ENCODE measurements at places on chromosomes 12 and 14. TPM values are rescaled to one million over a fixed set of nuclear protein-coding genes. Genes with fewer than 3 reads are reported as not detected.

GRCh38 chr12:107525719-107526554 is 159.7 kb upstream of the PWP1 start:
- no peak overlapping the region for H3K27ac ChIP-seq
- no peaks in the 10 kb centered on the region for H3K4me1 ChIP-seq
- no peaks in the 10 kb centered on the region for H3K36me3 ChIP-seq
- DNase-seq: no peak
- H3K4me3 ChIP-seq: no peak overlapping the region
- no peaks in the 10 kb centered on the region for H3K27me3 ChIP-seq

- H3K27me3 ChIP-seq: no peaks in the 10 kb centered on the region
- H3K36me3 ChIP-seq: no peaks in the 10 kb centered on the region
Measured at GRCh38 chr12:65675141-65675621, 149.1 kb upstream of the HMGA2 start.

GRCh38 chr12:97801471-97802059 is 339.0 kb downstream of the RMST start:
- no peak overlapping the region for H3K27ac ChIP-seq
- H3K4me3 ChIP-seq: no peak overlapping the region
- DNase-seq: no peak
- no peaks in the 10 kb centered on the region for H3K36me3 ChIP-seq

DNA sequence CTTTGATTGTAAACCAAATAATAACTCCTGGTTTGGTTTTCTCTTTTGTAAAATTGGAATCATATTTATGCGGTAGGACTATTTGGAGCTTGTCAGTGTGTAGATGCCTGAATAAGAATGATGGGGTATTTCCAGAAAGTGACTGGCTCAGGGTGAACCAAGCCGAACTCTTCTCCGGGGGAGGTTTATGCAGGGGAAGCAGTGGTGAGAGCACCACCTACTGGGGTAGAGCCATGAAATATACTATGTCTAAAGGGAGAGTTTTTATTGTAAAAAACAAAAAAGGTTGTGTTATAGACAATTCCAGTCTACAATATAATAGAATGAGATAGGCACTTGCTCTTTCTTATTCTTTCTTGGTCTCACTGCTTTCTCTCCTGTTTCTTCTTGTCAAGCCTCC is 222.9 kb upstream of the SLC16A7 start:
- H3K4me3 ChIP-seq: no peak overlapping the region
- DNase-seq: no peak
- no peak overlapping the region for H3K27ac ChIP-seq
- H3K4me1 ChIP-seq: no peaks in the 10 kb centered on the region
- no peaks in the 10 kb centered on the region for H3K27me3 ChIP-seq

GRCh38 chr14:91387169-91387835 is 30.3 kb downstream of the CCDC88C start:
- peaks cover 32% of the 10 kb centered on the region for H3K4me1 ChIP-seq
- H3K27ac ChIP-seq: peak overlapping the region; percentile 15
- H3K4me3 ChIP-seq: no peak overlapping the region
- H3K36me3 ChIP-seq: peaks cover 20% of the 10 kb centered on the region
- H3K27me3 ChIP-seq: no peaks in the 10 kb centered on the region
- no peak for DNase-seq

GRCh38 chr12:65090461-65090860 is 30.6 kb downstream of the WIF1 start:
- H3K27me3 ChIP-seq: no peaks in the 10 kb centered on the region
- no peak overlapping the region for H3K4me3 ChIP-seq
- H3K27ac ChIP-seq: no peak overlapping the region
- no peak for DNase-seq

- no peaks in the 10 kb centered on the region for H3K27me3 ChIP-seq
- H3K27ac ChIP-seq: no peak overlapping the region
- no peaks in the 10 kb centered on the region for H3K4me1 ChIP-seq
- no peak for DNase-seq
- no peaks in the 10 kb centered on the region for H3K36me3 ChIP-seq
Measured at GRCh38 chr12:105464406-105464805, 133.9 kb downstream of the C12orf75 start.

DNA sequence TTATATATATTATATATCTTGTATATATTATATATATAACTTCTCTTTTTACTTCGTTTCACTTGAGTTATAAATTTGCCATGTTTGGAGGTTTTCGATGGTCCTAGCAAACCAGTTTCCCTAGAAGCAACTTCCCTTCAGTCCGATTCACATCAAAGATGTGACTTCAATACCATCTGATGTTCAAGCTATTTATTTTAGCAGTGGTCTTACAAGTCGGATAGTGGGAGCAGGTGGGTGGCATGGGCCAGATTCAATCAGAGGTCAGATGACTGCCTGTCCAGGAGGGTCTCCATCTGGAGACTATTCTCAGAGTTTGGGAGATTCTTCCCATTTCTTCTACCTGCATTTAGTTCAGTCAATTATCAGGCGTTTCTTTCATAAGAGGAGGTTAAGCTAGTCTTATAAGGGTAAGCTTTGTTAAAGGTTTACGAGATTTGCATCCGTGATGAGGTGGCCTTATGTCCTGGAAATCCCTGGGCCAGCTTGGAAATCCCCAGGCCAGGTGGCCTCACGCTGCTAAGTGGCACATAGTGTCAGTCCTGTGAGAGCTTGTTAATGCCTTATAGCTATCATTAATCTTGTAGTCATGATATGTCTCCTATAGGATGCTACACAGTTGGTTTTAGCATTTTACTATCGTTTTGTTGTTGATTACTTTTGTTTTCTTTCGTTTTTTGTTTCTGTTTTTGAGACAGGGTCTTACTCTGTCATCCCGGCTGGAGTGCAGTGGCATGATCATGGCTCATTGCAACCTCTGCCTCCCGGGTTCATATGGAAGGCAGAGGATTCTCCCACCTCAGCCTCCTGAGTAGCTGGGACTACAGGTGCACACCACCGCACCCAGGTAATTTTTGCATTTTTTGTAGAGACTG is 145.8 kb downstream of the BICD1 start:
- no peaks in the 10 kb centered on the region for H3K27me3 ChIP-seq
- no peak overlapping the region for H3K4me3 ChIP-seq
- H3K4me1 ChIP-seq: no peaks in the 10 kb centered on the region
- no peaks in the 10 kb centered on the region for H3K36me3 ChIP-seq
- H3K27ac ChIP-seq: no peak overlapping the region

GRCh38 chr14:66247662-66248193 is 238.4 kb upstream of the CCDC196 start:
- no peak for DNase-seq
- no peak overlapping the region for H3K27ac ChIP-seq
- H3K4me3 ChIP-seq: no peak overlapping the region
- no peaks in the 10 kb centered on the region for H3K36me3 ChIP-seq

DNA sequence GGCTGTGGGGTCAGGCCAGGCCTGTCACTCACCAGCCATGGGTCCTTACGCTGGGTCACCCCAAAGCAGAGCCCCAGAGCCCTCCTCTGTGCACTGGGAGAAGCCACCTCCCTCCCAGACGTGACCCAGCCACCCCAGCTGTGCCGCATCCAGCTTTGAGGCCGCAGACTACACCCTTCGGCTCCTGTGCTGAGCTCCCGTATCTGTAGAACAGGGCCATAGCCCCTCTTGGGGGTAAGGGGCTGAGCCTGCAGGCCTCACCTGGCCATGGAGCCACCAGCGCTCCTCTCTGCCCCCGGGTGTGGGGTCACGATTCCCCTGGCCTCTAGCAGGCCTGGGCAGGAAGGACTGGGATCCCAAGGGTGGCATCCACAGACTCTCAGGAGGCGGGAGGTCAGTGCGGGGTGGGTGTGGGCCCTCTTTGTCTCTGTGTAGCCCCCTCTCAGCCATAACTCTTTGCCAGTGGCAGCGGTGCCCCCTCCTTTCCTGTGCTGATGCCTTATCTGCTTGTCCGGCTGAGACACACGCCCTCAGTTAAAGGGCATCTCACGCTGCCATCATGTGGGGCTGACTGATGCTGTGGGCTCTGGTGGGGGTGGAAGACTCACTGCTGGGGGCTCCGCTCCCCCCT is 16.3 kb downstream of the ASPG start:
- H3K36me3 ChIP-seq: no peaks in the 10 kb centered on the region
- H3K4me1 ChIP-seq: no peaks in the 10 kb centered on the region
- DNase-seq: no peak
- H3K27ac ChIP-seq: no peak overlapping the region
- H3K4me3 ChIP-seq: no peak overlapping the region

GRCh38 chr12:125552295-125552694 is 487.1 kb downstream of the AACS start:
- H3K27me3 ChIP-seq: no peaks in the 10 kb centered on the region
- no peaks in the 10 kb centered on the region for H3K4me1 ChIP-seq
- no peak overlapping the region for H3K4me3 ChIP-seq

DNA sequence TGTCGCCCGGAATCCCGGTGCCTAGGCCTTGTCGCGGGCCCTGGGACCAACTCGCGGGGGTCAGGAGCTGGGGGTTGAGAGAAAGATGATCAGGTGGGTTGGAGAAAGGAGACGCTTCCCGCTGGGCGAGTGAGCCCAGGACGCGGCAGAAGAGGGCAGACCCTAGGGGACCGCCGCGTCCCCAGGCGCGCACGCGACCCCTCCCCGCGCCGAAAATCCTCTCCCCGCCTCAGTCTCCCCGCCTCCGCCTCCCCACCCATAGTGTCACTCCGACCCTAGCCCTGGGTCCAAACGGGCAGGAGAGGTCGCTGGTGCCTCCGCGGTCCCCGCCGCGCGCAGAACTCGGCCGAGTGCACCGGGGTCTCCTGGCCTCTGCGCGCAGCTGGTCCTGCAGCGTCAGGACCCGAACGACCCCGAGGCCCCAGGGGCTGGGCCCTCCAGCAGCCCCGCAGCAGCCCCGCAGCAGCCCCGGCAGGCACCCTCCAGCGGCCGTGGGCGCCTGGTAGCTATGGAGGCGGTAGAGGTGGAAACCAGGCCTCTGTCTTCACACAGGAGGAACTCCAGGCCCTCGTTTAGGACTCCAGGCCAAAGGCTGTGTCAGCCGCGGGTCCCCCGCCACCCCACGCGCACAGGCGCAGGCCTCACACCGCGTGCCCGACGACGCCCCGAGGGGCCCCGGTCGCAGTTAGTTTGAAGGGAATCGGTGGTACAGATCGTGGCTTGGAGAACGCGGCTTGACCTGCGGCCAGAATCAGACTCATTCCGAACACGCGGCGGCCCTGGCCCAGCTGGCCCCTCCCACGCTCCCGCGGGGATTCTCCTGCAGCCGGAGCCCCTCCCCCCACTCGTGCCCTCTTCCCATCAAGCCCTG is 60.1 kb upstream of the EIF5 start:
- H3K4me1 ChIP-seq: peaks cover 3% of the 10 kb centered on the region
- no peak for DNase-seq
- H3K4me3 ChIP-seq: no peak overlapping the region
- peaks cover 2% of the 10 kb centered on the region for H3K27me3 ChIP-seq
- H3K36me3 ChIP-seq: no peaks in the 10 kb centered on the region
- no peak overlapping the region for H3K27ac ChIP-seq

DNA sequence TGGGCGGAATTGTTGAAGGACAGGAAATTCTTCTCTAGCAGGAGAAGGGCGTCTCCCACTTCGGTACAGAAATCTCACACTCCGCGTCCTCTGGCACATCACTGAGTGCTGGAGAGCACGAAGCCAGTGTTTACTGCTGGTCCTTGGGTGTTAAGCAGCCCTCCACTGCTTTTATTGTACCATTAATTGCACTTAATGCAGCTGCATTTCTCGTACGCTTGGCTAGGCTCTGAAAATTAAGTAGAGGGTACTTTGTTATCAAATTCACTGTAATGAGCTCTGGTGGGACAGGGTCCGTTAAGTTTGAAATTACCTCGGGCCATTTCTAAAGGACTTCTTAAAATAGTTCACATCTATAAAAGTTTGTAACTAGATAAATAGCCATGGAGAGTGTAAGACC is 411.2 kb downstream of the NPAS3 start:
- H3K4me3 ChIP-seq: no peak overlapping the region
- H3K27ac ChIP-seq: no peak overlapping the region
- no peaks in the 10 kb centered on the region for H3K4me1 ChIP-seq
- H3K36me3 ChIP-seq: no peaks in the 10 kb centered on the region
- no peaks in the 10 kb centered on the region for H3K27me3 ChIP-seq

- H3K27ac ChIP-seq: no peak overlapping the region
- DNase-seq: no peak
- H3K4me3 ChIP-seq: no peak overlapping the region
- H3K4me1 ChIP-seq: no peaks in the 10 kb centered on the region
Measured at GRCh38 chr14:58133739-58134138, 18.3 kb downstream of the ARMH4 start.

DNA sequence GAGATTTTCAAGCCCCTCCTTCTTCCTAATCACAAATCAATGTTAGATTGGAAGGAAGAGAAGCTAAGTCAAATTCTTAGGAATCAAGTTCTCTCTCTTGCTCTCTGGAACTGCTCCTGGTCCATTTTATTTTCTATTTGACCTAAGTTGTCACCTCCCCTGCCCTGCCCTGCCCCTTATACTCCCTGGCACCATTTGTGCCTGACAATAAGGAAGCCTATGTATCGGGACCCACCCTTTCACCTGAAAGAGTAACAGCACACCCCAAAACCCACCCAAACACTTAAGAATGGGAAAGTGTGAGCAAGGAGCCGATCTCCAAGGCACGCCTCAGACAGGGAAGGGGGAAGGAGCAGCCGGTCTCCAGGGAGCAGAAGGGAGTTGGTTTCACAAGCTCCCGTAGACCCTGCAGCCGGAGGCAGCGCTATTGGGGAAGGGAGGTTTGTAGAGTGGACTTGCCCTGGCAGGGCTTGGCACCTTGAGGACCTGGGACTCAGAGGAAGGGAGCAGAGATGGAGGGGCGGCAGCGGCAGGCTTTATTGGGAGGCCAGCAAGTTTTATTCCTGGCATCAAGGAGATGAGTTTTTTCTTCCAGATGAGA is 1.6 kb downstream of the LRRC74A start:
- no peaks in the 10 kb centered on the region for H3K4me1 ChIP-seq
- H3K36me3 ChIP-seq: no peaks in the 10 kb centered on the region
- H3K4me3 ChIP-seq: no peak overlapping the region
- H3K27me3 ChIP-seq: peaks cover 9% of the 10 kb centered on the region
- no peak overlapping the region for H3K27ac ChIP-seq
- no peak for DNase-seq

- H3K36me3 ChIP-seq: no peaks in the 10 kb centered on the region
- DNase-seq: no peak
- no peak overlapping the region for H3K27ac ChIP-seq
- H3K4me1 ChIP-seq: no peaks in the 10 kb centered on the region
- H3K4me3 ChIP-seq: no peak overlapping the region
- H3K27me3 ChIP-seq: no peaks in the 10 kb centered on the region
Measured at GRCh38 chr12:124214574-124214973, 80.3 kb upstream of the RFLNA start.

GRCh38 chr14:34052658-34053014 is 101.8 kb upstream of the EGLN3 start:
- H3K4me3 ChIP-seq: no peak overlapping the region
- peaks cover 13% of the 10 kb centered on the region for H3K4me1 ChIP-seq
- no peaks in the 10 kb centered on the region for H3K36me3 ChIP-seq
- no peak for DNase-seq
- peaks cover 4% of the 10 kb centered on the region for H3K27me3 ChIP-seq
- H3K27ac ChIP-seq: no peak overlapping the region

- H3K4me3 ChIP-seq: no peak overlapping the region
- DNase-seq: no peak
- no peak overlapping the region for H3K27ac ChIP-seq
- H3K36me3 ChIP-seq: no peaks in the 10 kb centered on the region
- H3K27me3 ChIP-seq: peaks cover 7% of the 10 kb centered on the region
- no peaks in the 10 kb centered on the region for H3K4me1 ChIP-seq
Measured at GRCh38 chr14:101027966-101028365, 124.4 kb upstream of the RTL1 start.

Gene PAPLN
- total RNA-seq: 0.14 TPM

Gene TPH2
- total RNA-seq: not detected

Gene GPD1
- 0.93 TPM for total RNA-seq

Gene OTX2
- total RNA-seq: 0.22 TPM

Gene PIP4K2C
- 28.2 TPM for total RNA-seq

Gene LRP1-AS
- not detected for total RNA-seq

Measured in T-cell (primary cell).